ENCODE measurements at places on chromosomes 12 and 14. TPM values are rescaled to one million over a fixed set of nuclear protein-coding genes. Genes with fewer than 3 reads are reported as not detected.

The NEK9 gene
- 100 TPM for total RNA-seq

The GPR84 gene
- not detected for total RNA-seq

DNA sequence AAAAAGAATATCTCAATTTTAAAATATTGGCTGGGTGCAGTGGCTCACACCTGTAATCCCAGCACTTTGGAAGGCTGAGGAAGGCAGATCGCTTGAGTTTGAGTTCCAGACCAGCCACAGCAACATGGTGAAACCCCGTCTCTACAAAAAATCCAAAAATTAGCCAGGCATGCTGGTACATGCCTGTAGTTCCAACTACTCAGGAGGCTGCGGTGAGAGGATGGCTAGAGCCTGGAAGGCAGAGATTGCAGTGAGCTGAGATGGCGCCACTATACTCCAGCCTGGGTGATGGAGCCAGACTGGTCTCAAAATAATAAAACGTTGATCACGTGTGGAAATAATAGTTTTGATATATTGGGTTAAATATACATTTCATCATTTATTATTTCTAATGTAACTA, 5.7 kb downstream of the MTRFR start:
- peaks cover 6% of the 10 kb centered on the region for H3K4me1 ChIP-seq
- DNase-seq = no peak
- no peak overlapping the region for H3K4me3 ChIP-seq
- no peaks in the 10 kb centered on the region for H3K27me3 ChIP-seq
- H3K36me3 ChIP-seq = peaks cover 6% of the 10 kb centered on the region
- no peak overlapping the region for H3K27ac ChIP-seq

GRCh38 chr12:18908191-18908590, 170.3 kb downstream of the CAPZA3 start:
- peaks cover 14% of the 10 kb centered on the region for H3K4me1 ChIP-seq
- H3K4me3 ChIP-seq = no peak overlapping the region
- no peak overlapping the region for H3K27ac ChIP-seq
- H3K27me3 ChIP-seq = no peaks in the 10 kb centered on the region

- no peaks in the 10 kb centered on the region for H3K36me3 ChIP-seq
- no peak overlapping the region for H3K27ac ChIP-seq
- no peaks in the 10 kb centered on the region for H3K27me3 ChIP-seq
- DNase-seq = no peak
- H3K4me1 ChIP-seq = no peaks in the 10 kb centered on the region
These were observed 56.1 kb downstream of the TMEM117 start for GRCh38 chr12:43891856-43892574.

DNA sequence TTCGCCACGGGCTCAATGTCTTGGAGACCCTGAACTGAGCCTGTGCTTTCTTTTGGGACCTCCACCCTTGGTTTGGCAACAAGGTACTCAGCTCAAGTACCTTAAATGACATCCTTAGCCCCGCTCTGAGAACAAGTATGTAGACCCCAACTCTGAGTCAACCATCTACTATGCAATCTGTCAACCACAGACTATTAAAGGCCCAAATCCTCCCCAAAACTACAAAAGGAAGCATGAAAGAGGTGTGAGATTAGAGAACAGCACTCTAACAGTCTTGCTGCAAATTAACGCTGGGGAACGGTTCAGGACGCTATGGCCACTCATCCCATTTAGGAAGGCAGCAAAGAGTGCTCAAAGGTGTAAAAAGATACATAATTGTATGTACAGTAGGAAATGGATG, 52.1 kb downstream of the CCDC88C start:
- H3K27me3 ChIP-seq = no peaks in the 10 kb centered on the region
- no peak overlapping the region for H3K4me3 ChIP-seq
- no peak overlapping the region for H3K27ac ChIP-seq
- peaks cover 62% of the 10 kb centered on the region for H3K4me1 ChIP-seq
- no peak for DNase-seq

DNA sequence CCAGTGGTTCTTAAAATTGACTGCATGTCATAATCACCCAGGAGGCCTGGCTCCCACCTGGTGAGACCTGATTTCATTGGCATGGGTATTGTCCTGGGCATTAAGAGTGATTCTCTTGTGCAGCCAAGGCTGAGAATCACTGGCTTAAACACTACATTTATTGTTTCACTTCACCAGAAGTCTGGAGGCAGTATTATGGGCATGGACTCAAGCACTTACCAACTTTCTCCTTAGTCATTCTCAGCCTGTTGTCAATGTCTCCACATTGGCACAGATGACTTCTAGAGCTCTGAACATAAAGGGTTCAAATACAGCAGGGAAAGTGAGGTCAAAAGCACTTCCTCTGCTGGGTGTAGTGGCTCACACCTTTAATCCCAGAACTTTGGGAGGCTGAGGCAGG, 25.6 kb upstream of the GCH1 start:
- no peaks in the 10 kb centered on the region for H3K36me3 ChIP-seq
- H3K27ac ChIP-seq = no peak overlapping the region
- H3K4me3 ChIP-seq = no peak overlapping the region
- no peaks in the 10 kb centered on the region for H3K27me3 ChIP-seq

GRCh38 chr12:112905451-112906089, 1.2 kb upstream of the OAS1 start:
- H3K4me3 ChIP-seq = no peak overlapping the region
- no peak for DNase-seq
- no peak overlapping the region for H3K27ac ChIP-seq
- peaks cover 3% of the 10 kb centered on the region for H3K4me1 ChIP-seq
- H3K36me3 ChIP-seq = no peaks in the 10 kb centered on the region
